ENCODE measurements at places on chromosomes 3 and 15.

GRCh38 chr3:138888560-138888959 lies 53.8 kb upstream of the PIK3CB start:
- DNase-seq, result no peak

GRCh38 chr15:67116742-67117141 lies 51.3 kb downstream of the SMAD3 start:
- DNase-seq, result no peak

- no peak for DNase-seq
Observed at GRCh38 chr3:159904911-159905310, 83.7 kb upstream of the IL12A start.

DNA sequence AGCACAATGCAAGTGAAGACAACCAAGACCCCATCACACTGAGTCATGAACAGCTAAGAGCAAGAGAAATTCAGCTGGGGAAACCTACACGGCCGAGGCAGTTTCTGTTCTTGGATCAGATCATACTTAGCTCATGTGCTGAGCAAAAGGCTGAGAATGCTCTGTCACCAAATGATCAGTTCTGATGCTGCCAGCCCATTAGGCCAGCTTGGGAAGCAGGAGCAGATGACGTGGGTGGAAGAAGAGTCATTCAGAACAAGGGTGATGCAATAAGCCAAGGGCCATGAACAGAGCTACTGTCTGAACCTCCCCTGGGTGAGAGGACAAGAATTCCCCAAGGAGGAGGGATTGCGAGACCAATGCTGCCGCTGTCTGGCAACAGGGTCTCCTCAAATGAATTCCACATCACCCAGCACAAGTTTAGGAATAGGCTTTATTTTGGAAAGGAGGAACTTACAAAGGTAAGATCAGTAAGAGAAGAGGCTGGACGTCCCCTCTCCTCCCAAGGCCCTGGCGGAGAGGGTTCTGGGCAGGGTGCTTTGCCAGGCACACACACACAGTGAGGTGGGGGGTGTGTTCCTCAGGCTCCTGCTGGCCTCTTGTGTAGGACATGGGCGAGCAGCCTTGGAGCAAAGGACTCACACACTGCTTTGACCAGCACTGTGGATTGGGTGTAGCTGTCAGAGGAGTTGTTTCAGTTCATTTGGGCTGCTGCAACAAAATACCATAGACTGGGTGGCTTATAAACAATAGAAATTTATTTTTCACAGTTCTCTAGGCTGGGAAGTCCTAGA lies 65.6 kb upstream of the CTXND1 start:
- DNase-seq, result no peak

GRCh38 chr15:98686983-98687382 lies 38.6 kb downstream of the IGF1R start:
- no peak for DNase-seq

DNA sequence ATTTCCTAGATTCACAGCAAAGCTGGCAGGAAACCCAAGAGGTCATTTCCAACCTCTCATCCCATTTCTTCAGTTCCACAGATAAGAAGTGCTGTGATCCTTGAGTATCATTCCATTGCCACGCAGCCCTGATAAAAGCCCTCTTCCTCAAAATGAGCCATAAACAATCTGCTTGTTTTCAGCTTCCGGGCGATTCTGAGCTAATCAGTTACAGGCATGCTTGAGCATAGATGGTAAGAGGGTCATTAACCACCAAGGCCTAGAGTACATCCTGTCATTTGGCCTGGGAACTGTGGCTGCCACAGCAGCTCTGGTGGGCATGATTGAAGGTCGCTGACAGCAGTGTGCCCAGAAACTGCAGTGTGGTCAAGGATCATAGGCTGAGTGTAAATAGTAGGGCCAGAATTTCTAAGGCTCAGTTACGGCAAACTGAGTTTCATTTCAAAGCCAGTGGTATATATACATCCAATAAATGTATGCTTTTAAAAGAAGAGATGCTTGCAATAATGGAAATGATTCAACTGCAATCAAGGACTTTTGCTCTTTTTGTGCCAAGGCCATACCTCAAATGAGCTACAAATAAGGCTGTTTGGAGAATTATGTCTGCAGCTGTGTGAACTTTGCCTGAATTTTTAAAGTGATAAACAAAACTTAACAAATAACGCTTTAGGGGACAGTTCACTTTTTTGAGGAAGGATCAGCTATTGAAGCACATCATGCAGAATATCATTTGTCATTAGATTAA lies 47.3 kb downstream of the P3H2 start:
- no peak for DNase-seq

DNA sequence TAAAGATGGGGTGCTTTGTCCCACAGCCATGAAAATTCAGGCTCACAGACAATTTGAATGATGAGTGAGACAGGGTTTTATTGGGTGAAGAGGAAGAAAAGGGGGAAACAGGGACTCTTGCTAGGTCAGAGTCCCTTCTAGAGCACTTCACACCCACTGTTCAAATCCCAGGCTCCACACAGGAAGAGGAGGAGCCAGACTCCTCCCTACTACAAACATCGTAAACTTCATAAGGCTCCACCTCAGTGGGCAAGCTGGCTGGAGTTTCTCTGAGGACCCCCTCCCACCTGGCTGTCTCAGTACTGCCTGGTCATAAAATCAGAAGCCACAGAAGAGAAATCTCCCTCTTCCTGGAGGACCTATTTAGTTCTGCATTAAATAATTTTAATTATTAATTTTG lies 80.3 kb upstream of the KCNMB2 start:
- DNase-seq, result no peak
